ENCODE measurements at places on chromosomes 12 and 14.

- no peak for DNase-seq
These were observed 228.9 kb upstream of the PRKD1 start for GRCh38 chr14:30156571-30156970.

GRCh38 chr14:33710273-33710672 lies 240.6 kb downstream of the EGLN3 start:
- no peak for DNase-seq

DNA sequence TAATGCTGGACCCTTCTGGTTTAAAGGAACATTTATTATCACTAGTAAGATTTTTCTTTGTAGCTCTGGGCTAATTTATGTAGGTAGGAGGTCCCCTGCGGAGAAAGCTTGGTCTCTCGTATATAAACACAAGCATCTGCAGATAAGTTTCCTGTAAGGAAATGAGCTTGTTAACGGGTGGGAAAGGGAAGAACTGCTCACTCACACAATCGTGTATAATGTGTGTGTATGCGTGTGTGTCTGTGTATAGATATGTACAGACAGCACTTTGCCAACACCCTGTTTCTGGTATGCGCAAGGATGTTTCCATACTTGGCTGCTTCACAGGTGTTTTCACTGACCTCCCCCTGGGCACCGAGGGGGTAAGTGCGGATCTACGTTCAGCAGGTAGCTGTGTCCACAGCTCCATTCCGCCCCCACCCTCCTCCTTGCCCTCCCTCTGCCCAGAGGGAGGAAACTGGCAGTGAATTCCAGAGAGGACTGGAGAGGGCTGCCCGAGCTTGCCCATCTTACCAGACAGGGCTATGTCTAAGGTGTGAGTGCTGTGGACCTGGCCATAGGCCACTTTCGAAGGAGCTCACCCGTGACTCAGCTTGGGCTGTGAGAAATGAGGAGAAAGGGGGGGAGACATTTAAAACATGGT lies 65.2 kb downstream of the NINJ2 start:
- no peak for DNase-seq

- peak; percentile 31 for DNase-seq
These were observed 80.3 kb upstream of the GNG2 start for GRCh38 chr14:51780006-51780692.

DNA sequence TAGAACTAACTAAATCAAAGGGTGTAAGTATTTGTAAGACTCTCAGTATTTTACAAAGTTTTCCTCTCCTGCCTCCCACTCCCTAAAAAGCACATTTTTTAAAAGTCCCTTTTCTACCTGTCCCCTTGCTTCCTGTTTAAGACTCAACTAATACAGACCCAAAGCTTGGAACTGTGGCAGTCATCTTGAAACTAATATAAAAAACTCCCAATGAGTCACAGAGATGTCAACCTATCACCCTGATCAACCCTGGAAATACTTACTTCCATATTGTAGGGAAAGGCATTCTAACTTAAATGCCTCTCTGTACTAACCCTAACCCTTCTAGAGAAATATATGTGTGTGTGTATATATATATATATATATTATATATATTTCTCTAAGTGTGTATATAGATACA lies 184.8 kb downstream of the SPTSSA start:
- DNase-seq: no peak

GRCh38 chr12:105576261-105576660 lies 245.8 kb downstream of the C12orf75 start:
- no peak for DNase-seq
